ENCODE measurements at places on chromosomes 1 and 21. TPM values are rescaled to one million over a fixed set of nuclear protein-coding genes. Genes with fewer than 3 reads are reported as not detected.

DNA sequence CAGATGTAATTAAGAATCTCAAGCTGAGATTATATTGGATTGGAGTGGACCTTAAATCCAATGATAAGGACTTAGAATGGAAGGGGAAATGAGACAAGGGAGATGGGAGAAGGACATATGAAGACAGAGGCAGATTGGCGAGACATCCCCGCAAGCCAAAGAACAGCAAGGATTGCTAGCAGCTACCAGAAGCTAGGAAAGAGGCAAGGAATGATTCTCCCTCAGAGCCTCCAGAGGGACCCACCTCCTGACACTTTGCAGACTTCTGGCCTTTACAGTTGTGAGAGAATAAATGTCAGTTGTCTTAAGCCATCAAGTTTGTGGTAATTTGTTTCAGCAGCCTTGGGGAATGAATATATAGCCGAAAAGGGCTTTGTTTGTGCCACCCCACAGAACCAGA, 20.7 kb downstream of the METTL13 start:
- peaks cover 2% of the 10 kb centered on the region for H3K27me3 ChIP-seq
- no peak for DNase-seq
- no peak overlapping the region for H3K27ac ChIP-seq
- no peaks in the 10 kb centered on the region for H3K36me3 ChIP-seq

DNA sequence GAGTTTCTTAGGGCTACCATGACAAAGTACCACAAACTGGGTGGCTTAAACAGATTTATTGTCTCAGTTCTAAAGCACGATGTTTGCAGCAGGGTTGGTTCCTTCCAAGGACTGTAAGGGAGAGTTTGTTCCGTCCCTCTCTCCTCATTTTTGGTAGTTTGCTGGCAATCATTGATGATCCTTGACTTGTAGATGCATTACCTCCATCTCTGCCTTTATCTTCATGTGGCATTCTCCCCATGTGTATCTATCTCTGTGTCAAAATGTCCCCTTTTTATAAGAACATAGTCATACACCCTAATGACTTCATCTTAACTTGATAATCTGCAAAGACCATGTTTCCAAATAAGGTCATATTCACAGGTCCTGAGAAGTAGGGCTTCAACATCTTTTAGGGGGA, 90.2 kb downstream of the LRRC8C start:
- H3K27ac ChIP-seq, result no peak overlapping the region
- no peak overlapping the region for H3K4me3 ChIP-seq

- DNase-seq, result no peak
- H3K4me3 ChIP-seq, result no peak overlapping the region
- peak overlapping the region; percentile 94 for H3K27ac ChIP-seq
- peaks cover 50% of the 10 kb centered on the region for H3K4me1 ChIP-seq
- peaks cover 3% of the 10 kb centered on the region for H3K36me3 ChIP-seq
Observed at GRCh38 chr1:202234331-202235002, 40.9 kb downstream of the LGR6 start.

DNA sequence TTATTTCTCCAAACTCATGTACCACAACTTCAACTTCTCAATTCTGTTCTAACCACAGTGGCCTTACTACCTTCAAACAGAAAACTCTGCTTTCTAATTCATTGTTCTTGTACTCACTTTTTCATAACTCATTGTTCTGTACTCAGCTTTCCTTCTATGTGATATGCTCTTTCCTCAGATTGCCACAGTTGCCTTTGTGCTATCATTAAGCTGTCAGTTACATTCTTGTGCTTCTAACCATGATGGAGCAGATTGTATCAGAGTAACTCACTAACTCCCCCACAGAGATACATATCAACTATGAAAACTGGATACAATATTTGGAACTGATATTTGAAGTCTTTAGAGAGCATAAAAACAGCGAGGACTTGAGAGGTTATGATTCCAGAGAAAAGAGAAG, 1213.7 kb downstream of the KCNT2 start:
- H3K27ac ChIP-seq, result no peak overlapping the region
- no peaks in the 10 kb centered on the region for H3K4me1 ChIP-seq
- H3K36me3 ChIP-seq, result peaks cover 1% of the 10 kb centered on the region
- no peaks in the 10 kb centered on the region for H3K27me3 ChIP-seq

GJB3 gene
- not detected for total RNA-seq

SLC45A1 gene
- 2.9 TPM for total RNA-seq

All from osteocyte (in vitro differentiated cells).